ENCODE measurements at places on chromosomes 6 and 20. TPM values are rescaled to one million over a fixed set of nuclear protein-coding genes. Genes with fewer than 3 reads are reported as not detected.

TRAPPC3L gene
- 0.45 TPM for polyA plus RNA-seq

PARD6B gene
- 0.43 TPM for polyA plus RNA-seq

COX4I2 gene
- 36.0 TPM for polyA plus RNA-seq

PRDM13 gene
- polyA plus RNA-seq, result not detected

MDC1 gene
- 7.8 TPM for polyA plus RNA-seq

BANF2 gene
- 0.92 TPM for polyA plus RNA-seq

COL21A1 gene
- 1.4 TPM for polyA plus RNA-seq

FAM8A1 gene
- 12.5 TPM for polyA plus RNA-seq

MAN1A1 gene
- polyA plus RNA-seq, result 50.1 TPM

ADGB gene
- not detected for polyA plus RNA-seq

LPA gene
- 0.10 TPM for polyA plus RNA-seq

PAX1 gene
- polyA plus RNA-seq, result 0.04 TPM

PLEKHG1 gene
- 5.7 TPM for polyA plus RNA-seq

HSPA1A gene
- polyA plus RNA-seq, result 514 TPM

Measured in adipose tissue (tissue), 3 donors.